HFF-Myc (cell line): ENCODE measurements at places on chromosomes 3 and 15.

- DNase-seq = no peak
Observed at GRCh38 chr15:57655809-57656208, 50.7 kb upstream of the POLR2M start.

- DNase-seq = no peak
Observed at GRCh38 chr15:101305820-101306255, 10.8 kb upstream of the SNRPA1 start.

GRCh38 chr3:129690406-129690805, 83.9 kb upstream of the PLXND1 start:
- DNase-seq = peak; percentile 43

DNA sequence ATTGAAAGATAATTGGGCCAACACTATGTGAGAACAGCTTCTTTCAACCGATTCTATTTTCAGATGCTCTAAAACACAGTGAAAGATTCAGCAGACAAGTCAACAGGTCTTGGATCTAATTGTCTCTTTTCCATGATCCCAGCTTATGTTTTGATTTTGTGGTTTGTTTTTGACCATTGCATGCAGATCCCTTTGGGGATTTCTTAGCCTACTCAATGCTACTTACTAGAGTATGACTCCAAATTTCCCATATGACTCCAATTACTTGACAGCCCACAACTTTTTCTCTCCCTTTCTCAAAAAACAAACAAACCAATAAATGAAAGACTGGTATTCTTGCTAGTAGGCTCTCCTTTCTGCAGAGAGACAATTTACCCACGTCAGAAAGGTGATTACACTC, 67.1 kb downstream of the KCNH8 start:
- no peak for DNase-seq

DNA sequence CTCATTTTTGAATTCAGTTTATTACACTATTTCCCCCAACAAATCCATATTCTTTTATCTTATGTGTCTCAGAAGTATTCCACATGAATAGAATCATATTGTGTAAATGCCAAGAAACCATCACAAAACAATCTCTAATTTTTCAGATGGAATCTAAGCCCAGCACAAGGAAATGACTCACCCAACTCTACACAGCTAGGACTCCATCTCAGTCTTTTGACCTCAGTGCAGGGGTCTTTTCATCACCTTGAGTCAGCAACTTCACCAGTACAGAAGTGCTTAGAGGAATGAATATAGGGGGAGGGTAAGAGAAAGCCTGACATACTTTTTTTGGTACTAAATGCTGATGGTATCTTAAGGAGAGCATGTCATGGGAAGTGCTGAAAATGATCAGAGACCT, 169.3 kb upstream of the LRRN1 start:
- no peak for DNase-seq

- no peak for DNase-seq
Observed at GRCh38 chr3:69683082-69683806, 56.0 kb upstream of the MITF start.

- DNase-seq = no peak
Observed at GRCh38 chr3:42024591-42025351, 62.9 kb upstream of the ULK4 start.

GRCh38 chr15:85527895-85528294, 147.5 kb downstream of the AKAP13 start:
- DNase-seq = peak; percentile 70

DNA sequence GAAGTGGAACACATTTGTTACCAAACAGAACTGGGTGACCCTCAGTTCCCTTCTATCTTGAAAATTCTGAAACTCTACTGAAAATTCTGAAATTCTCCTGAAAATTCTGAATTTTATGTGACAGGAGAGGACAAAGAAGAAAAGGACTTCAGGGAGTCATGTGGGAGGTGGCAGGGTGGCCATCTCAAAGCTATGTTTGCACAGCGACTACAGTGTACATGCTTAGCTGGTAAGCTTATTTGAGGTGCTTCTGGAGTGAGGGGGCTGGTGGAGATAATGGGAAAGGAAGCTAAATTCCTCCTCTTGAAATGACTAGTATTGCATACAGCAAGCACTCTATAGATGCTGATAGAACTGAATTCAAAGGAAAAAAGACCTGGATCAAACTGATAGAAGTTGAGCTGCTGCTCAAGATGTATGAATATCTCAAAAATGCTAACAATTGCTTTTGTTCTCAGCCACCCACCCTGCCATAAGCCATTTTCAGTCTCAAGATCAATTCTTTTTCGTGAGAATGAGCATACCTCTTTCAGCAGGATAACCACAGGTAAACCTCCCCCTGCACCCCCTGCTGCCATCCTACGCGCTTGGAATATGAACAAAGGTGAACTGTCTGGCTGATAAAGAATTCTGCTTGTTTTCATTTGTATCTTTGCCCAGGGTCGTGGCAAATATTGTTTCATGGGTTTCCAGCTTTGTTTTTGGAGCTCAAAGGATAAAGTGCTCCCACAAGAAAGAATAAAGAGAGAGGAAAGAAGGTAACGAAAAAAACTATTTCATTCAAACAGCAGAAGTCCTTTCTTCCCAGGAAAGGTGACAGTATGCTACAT, 16.6 kb upstream of the ARHGEF3 start:
- DNase-seq = no peak

DNA sequence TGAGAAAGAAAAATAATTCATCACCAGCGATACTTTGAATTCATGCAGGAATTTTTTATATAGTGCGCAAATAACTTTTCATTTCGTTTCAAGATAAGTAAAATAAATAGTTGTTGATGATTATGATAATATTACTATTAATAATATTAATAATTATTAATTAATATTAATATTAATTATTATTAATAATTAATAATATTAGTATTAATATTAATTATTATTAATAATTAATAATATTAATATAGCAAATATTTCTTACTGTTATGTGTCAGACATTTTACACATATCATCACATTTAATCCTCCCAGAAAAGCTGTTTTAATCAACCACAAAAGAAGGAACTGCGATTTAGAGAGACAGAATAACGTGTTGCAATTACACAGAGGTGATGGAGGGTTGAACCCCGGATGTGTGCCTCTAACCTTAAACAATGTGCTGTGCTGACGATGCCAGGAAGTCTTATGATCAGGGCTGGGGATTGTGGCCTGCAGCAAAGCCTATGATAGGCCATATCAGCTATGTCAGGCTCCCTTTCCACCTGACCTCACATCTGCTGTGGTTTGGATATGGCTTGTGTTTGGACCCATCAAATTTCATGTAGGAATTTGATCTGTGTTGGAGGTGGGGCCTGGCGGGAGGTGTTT, 263.5 kb upstream of the NR2F2 start:
- no peak for DNase-seq

- DNase-seq = no peak
Observed at GRCh38 chr3:128969993-128970739, 23.7 kb downstream of the CFAP92 start.

GRCh38 chr3:26015752-26016151, 225.9 kb downstream of the OXSM start:
- DNase-seq = no peak

- no peak for DNase-seq
Observed at GRCh38 chr15:31975830-31976229, 54.5 kb upstream of the CHRNA7 start.

- peak; percentile 24 for DNase-seq
Observed at GRCh38 chr3:148884261-148884660, 19.2 kb downstream of the CPA3 start.

DNA sequence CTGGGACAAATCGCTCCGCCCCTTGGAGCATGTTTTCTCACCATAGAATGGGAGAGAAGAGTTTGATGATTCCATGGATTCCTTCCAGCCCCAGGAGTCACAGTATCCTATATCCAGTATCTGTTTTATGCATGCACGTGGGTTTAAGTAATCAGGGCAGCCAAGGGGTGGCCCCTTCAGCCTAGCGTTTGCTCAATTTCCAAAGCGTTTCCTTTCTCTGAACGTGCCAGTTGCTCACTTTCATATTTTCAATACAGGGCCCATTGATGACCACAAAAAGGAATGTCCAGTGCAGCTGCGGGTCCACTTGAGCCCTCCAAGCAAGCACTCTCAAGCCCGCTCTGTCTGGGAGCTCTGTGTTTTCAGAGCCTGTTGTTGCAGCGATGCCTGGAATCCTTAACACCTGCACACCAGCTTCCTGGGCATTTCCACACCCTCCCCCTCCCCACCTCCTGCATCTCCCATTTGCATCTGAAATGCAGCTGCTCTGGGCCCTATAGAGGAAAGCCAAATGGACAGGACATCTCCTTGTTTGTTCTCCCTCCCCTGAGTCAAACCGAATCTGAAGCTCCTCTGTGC, 164.3 kb upstream of the LPP start:
- no peak for DNase-seq

- DNase-seq = no peak
Observed at GRCh38 chr3:48835650-48836366, 11.9 kb downstream of the PRKAR2A start.

GRCh38 chr15:25848784-25849156, 14.4 kb downstream of the ATP10A start:
- no peak for DNase-seq

DNA sequence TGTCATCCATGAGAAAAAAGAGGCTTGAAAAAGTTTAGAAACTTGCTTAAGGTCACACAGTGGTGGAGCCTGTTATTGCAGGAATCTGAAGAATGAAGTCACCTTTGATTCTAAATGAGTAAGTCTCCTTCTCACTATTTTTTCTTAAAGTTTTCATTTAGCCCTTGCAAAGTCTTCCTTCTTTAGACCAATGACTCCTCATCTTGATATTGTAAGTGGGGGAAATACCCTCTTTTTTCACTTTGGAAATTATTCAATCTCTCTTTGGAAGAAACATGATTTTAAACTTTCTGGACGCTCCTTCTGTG, 787 bp upstream of the SLMAP start:
- no peak for DNase-seq

- DNase-seq = no peak
Observed at GRCh38 chr3:49883998-49884397, 14.3 kb upstream of the CAMKV start.

GRCh38 chr15:58568157-58568571, 136.4 kb downstream of the LIPC start:
- DNase-seq = no peak

DNA sequence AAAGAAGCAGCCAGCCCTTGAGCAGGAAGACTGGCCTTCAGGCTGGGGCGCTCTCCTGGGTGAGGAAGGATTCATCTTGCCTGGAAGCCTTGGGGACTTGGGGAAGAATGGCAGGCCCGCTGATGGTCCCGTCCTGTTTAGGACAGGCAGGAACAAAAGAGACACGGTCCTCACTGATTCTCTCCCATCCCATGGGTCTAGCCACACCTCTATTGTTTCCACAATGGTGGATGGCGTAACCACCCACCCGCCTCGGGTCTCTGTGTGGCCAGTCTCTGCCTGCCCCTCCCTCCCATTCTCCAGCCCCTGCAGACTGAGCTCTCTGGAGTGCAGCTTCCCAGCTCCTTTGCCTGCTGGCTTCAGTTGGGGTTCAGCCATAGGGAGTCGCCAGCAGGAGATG, 284.3 kb downstream of the UACA start:
- no peak for DNase-seq

DNA sequence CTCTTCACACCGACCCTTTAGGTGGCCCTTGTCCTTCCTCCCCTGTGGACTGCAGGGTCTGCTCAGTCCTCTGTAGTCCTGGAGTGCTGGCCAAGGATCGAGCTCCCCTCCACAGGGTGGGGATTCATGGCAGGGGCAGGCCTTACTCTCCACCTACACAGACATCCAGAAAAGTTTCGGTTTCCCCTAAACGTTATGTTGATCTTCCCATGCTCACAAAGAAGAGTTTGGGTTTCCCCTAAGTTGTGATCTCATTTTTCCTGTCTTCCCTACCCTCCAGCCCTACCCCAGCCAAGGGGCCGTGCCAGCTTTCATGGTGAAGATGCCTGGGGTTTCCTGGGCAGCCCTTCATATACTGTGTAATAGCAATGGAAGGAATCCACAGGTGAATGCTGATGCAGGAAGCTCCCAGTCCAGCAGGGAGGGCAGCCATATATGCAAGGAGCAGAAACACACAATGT, 10.3 kb downstream of the STOML1 start:
- no peak for DNase-seq

DNA sequence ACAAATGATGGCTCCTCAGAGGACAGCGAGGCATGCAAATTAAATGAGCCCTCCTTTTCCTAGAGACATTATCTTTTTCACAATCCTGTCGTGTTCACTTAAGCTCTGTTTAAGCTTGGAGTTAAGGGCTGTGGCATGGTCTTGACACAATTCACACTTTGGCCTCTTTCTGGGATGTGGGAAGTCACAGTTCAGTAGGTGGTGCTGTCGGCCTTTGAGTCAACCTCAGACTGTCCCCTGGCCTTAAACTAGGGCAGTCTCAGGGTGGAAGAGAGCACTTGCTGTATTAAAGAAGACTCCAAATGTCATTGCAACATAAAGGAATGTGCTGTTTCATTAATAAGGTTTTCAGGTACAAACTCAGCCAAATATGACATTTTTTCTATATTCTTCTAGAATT, 351.0 kb downstream of the MCTP2 start:
- DNase-seq = no peak

DNA sequence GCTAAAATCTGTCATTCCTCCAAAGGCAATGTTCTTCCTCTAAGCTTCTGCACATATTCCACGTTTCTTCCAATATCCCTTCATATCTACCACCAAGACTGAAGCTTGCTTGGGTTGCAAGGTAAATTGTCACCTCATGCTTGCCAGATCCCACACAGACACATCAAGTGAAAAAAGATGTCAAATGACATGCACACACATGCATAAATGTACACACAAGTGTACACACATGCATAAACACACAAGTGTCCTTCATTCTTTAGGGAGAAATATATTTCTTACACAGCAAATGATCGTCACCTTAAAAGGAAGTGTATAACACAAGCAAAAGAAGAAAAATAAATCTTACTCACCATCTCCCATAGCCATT, 59.4 kb downstream of the CLASP2 start:
- no peak for DNase-seq

GRCh38 chr3:140096037-140096436, 161.1 kb downstream of the CLSTN2 start:
- DNase-seq = no peak

DNA sequence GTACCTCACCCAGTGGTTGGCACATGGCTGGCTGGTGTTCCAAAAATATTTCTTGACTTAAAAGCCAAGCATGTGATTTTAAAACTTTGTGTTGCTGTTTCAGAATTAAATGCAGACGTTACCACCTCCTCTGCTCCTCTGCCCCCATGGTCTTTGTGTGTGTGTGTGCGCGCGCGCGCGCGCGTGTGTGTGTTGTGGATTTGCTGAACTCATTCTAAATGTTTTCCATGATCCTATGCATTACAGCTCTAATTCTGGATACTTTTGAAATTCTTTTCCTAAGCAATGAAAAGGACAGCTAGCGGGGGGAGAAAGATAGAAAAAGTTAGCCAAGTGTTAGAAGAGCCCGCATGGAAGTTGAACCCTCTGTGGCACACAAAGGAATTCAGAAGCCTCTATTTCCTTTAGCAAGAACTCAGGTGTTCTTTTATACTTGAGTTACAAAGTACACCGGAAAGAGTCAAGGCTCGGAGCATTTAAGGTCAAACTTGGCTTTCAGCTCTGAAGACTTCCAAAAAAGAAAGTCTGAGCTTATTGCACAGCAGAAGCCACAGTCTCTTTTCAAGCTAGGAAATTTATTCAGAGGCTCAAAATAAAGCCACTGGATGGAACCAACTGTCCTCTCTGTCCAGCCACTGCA, 350.5 kb upstream of the TBL1XR1 start:
- DNase-seq = no peak
